ENCODE measurements at places on chromosomes 5 and 9.

DNA sequence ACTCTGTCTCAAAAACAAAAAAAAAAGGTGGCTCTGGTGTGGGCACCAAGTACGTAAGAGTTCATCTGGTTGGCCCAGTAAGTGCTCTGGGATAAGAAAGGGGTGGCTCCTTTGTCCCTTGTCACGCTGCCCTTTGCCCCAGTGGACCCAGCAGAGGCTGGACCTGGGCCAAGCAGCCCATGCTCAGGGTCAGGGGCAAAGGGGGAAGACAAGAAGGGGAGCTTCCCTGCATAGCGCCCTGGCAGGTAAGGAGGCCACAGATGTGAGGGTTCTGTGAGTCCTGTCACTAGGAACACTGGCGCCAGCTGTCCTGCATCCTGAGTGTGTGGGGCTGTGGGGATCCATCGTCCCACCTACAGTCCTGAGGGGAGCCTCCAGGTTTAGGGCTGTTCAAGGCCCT, 65.3 kb downstream of the GADD45G start:
- no peak for DNase-seq

DNA sequence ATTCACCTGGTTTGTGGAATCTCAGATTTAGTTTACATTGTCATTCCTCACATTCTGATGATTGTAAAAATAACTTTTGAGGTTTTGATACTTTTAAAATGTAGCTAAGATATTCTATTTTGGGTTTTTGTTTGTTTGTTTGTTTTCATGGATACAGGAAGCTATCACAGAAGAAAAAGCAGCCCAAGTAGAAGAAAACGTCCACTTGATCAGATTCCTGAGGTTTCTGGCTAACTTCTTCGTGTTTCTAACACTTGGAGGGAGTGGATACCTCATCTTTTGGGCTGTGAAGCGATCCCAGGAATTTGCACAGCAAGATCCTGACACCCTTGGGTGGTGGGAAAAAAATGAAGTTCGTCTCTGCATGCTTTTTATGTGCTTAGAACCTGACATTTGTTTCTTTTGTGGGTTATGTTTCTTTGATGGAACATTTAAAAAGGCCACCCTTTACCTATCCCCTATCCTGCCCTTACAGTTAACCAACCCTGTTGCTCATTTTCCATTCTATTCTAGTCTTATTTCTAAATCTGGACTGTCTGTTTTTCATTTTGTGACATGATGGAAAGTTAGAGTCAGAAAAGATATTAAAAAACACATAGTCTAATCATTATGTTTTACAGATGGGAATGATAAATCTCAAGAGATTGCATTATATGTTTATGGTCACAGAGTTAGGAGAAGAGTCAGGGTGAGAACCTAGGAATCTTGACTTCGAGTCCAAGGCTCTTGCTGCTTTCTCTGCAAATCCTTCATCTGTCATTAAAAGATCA, 163.7 kb downstream of the ALDH1A1 start:
- no peak for DNase-seq

DNA sequence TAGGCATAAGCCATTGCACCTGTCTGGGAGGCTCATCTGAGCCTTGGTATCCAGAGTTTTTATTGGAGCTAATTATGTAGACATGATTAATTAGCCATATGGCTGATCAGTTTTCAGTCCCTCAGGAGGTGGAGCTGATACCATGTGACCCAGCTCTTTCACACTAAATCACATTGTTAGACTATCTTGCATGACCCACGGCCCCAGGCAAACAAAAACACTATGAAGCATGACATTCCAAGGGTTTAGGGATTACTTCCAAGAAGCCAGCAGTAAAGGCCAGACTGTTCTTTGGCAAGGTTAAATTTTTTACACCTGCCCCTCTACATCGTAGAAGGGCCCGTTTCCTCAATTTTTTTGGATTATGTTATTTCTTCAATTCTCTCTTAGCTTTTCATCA, 5.0 kb upstream of the C5orf24 start:
- no peak for DNase-seq

GRCh38 chr9:77449240-77450084, 198.7 kb downstream of the GNA14 start:
- no peak for DNase-seq

GRCh38 chr9:104841601-104842141, 77.7 kb downstream of the NIPSNAP3B start:
- DNase-seq, result no peak

DNA sequence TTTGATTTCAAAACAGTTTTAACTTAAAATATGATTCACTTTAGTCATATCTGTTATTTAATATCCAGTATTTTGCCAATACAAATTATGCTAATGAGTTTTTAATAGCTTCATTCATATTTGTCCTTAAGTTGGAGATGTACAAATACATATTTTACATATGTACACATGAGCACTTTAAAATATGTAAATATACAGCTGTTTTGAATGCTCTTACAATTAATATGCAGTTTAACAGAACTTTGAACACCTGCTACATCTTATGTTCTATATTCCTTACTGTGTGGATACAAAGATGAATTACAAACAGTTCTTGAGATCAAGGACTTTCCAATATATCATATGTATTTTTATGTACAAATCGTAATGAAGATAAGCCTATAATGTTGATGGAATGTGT, 74.0 kb downstream of the CHSY3 start:
- no peak for DNase-seq

GRCh38 chr9:34610434-34611206, 1.3 kb downstream of the RPP25L start:
- no peak for DNase-seq

DNA sequence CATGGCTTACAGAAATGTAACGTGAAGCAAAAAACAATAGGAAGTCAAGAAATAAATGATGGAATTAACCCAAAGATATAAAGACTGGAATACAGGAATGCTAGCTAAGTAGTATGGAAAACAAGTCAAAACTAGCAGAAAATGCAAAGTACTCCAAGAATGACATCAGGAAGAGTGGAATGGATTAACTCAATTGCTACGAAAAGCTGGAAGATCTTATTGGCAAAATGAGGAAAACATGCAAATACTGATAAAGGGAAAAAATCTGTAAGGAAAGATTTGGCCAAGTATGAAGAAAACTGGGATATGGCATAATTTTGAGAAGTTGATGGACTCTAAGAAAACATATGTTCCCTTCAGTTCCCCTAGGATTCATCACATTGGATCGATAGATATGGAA, 324.5 kb upstream of the ZNF608 start:
- no peak for DNase-seq

- no peak for DNase-seq
These were observed 88.8 kb upstream of the TTC23L start for GRCh38 chr5:34750206-34750605.

DNA sequence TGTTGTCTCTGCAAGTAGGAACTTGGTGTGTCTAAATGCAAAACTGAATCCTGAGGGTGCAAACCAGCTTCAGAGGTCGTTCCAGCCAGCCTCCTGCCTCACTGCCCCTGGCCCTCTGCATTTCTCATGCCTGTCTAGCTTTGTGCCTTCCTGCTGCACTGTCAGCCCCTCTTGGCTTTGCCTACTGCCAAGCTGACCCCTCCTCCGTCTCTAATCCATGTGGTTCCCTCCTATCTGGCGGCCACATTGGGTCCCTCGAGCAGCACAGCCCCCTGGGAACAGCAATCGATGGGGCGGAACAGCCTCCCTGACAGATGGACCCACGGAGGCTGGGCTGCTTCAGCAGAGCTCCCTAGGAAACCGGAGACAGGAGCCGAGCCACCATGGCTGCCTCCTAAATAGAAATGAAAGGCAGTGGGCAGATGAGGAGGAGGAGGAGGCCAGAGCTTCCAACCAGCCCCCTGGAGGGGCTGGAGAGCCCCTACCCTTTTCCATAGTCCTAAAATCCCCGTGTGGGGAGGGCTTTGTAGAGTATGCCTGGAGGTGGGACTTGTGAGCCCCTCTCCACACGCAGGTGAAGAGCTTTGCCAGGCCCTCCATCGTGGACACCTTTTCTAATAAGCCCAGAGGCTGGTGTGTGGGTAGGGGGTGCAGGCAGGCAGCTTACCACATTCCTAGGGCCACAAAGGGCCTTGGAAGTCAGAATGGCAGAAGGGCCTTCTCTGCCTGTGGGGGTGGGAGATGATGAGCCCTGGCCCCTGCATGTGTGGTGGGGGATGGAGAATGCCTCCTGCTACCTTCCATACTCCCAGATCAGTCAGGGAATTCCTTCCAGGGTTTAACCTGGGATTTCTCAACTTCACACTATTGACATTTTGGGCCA, 9.2 kb upstream of the CXXC5 start:
- peak; percentile 43 for DNase-seq

DNA sequence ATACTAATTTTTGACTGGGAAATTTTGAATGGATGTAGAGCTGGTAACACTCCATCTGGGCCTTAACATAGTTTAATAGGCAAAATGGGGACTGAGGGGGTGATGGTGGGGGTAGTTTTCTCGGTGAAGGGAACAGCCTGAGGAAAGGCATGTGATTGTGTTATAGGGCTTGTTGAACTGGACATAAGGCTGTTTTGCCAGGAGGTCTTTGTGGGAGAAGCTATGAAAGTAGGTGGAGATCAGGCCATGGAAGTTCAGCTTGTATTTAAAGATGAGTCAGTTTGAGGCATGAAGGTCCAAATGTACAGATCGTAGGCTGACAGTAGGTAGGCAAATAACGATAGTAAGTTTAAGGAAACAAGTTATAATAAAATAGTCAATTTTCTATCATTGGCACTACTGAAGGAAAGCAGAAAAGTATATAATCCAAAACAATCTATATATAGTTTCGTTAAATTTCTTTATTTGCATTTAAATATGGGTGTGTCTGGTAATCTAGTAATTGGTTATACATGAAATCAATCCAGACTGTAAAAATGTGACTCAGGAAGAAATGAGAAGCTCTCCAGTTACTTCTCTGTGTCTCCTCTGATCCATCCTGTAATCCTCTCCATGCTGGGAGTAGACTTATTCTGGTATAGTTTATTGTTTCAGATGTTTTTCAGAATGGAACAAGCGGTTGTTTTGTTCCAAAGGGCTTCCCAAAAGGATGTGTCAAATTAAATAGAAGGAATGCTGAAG, 2.8 kb downstream of the CSNK1G3 start:
- DNase-seq, result no peak

DNA sequence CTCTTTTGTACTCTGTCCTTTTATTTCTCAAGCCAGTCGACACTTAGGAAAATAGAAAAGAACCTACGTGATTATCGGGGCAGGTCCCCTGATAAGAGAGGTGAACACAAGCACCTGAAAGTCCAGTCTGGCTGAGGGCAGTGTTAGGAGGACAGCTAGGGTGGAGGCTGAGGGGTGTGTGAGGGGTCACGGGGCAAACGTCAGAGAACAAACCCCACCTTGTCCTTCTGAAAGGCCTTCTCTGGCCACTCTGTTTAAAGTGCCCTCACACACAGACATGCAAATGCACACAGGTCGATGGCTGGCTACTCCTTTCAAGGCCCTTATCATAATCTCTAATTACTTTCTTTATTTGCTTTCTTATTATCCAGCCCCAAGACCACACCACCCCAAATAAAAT, 108.8 kb downstream of the ESM1 start:
- DNase-seq, result no peak

DNA sequence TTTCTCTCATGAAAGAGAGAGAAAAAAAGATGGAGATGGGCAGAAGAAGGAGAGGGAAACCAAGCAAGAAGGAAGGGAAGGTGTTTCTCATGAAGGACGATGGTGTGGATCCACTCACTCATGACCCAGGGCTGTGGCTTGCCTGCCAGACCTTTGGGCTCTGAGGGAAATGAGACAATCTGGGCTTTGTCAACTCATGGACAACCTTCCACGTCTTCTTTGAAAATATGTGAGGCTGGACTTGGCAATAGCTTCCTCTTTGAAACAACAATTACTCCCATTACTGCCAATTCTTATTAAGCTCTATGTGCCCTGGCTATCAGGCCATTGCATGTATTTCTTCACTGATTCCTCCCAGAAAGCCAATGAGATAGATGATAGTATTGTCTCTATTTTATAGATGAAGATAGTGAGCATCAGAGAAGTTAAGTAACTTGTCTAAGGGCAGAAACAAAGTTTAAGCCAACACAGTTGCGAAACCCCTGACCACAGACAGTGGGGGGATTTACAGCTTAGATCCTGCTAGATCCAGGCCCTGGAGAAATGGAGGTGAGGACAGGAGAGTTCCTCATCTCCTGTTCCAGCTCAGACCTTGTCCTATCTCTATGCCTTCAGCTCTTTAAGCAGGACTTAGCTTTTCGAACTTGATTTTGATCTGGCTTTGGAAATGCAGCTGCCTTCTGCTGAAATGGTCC, 132.4 kb downstream of the GCNT1 start:
- no peak for DNase-seq
